Esophagus squamous epithelium (tissue), 5 donors: ENCODE measurements at places on chromosomes 16 and 17.

- DNase-seq, result no peak
Observed at GRCh38 chr17:29574732-29575510, 6.4 kb downstream of the TP53I13 start.

DNA sequence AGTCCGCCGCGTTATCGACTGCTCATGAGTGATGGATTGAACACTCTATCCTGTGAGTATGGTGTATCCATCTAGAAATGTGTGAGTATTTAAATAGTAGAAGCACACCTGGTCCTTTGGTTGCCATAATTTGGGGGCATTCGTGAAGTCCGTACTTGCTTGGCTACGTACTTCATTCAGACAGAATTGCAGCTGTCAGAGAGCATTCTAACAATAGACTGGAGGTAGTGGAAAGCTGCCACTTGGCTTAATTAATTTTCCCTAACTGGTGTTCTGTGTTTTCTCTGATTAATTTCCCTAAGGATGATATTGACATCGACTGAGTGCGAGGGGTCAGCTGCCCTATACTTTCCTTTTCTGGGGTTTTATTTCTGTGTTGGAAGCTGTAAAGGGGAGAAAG lies 14.1 kb downstream of the RPA1 start:
- no peak for DNase-seq

DNA sequence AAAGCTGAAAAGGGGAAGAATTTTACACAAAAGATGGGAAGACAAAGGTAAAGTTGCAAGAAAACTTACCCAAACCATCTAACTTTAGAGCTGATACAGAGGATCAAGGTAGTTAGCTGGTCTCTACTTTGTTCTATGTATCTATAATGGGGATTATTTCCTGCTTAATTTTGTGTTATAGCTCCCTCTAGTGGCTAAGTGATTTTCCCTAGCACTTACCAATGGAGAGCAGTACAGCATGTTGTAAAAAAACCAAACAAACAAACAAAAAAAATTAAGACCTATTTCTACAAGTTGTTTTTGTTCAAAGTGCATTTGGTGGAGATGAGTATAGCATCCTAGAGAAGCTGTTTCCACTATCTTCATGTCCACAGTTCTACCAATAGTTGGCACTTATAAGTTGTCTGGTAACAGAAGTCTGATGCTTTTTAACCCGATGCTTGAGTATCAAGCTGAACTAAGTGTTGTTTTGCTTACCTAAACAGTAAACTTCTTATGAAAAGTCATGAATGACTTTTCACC lies 7.5 kb downstream of the SRSF1 start:
- no peak for DNase-seq

DNA sequence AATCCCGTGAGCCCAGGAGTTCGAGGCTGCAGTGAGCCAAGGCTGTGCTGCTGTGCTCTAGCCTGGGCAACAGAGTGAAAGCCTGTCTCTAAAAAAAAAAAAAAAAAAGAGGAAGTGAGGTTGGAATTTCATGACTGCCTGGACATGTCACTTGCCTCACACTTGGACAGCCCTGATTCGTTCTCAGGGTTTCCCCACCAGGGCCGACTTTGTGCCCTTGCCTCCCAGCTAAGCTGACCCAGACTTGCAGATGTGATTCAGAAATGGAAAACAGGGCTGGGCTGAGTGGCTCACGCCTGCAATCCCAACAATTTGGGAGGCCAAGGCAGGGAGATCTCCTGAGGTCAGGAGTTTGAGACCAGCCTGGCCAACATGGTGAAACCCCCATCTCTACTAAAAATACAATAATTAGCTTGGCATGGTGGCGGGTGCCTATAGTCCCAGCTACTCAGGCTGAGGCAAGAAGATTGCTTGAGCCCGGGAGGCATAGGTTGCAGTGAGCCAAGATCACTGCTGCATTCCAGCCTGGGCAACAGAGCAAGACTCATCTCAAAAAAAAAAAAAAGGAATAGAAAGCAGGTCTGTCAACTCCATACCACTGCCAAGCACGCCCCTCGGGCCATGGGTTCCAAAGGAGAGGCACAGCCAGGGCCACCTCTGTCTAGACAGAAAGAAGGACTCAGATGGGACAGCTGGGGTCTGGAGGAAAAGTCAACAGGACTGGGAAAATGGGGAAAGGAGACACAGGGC lies 46.9 kb downstream of the SOCS1 start:
- DNase-seq, result no peak

DNA sequence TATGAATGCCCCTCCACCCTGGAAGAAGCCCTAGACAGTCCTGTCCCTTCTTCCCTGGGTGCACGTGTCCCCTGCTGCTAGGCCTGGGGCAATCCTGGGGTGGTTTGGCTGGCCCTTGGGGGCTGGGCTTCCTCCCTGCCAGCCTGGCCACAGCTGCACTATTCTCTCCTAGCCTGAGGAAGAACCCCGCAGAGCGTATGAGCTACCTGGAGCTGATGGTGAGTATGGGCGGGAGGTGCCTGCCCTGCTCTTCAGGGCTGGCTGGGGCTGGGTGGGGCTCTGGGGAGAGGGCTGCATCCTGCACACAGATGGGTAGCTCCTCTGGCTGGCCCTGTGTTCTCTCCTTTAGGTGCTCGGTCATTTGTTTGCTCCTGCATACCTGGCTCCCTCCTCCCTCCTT lies 28.8 kb downstream of the MAP2K3 start:
- no peak for DNase-seq

DNA sequence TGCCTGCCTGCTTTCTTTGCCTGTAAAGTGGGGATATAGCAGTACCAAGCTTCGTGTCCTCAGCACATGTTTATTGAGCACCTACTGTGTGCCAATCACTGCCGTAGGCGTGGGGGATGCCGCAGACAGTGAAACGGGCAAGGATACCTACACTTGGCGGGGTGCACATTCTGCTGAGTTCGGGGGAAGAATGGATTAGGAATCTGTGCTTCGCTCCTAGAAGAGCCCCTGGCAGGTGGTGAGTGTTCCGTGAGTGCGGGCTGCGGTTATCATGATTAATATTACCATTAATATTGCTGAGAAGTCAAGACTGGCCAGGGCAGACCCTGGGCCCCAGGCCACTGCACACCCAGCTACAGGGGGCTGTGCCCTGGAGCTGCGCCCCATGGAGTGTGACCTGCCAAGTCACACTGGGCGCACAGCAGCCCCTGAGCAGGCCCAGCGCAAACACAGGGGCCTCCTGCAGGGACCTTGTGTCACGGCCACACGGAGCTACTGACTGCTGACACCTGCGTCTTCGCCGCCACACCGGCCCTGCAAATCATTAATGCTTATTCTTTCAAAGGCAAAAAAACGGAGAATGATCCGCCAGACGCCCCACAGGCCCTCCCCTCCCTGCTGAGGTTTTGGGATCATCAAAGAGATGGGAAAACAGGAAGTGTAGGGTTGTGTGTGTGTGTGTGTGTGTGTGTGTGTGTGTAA lies 213.4 kb upstream of the GSE1 start:
- no peak for DNase-seq

DNA sequence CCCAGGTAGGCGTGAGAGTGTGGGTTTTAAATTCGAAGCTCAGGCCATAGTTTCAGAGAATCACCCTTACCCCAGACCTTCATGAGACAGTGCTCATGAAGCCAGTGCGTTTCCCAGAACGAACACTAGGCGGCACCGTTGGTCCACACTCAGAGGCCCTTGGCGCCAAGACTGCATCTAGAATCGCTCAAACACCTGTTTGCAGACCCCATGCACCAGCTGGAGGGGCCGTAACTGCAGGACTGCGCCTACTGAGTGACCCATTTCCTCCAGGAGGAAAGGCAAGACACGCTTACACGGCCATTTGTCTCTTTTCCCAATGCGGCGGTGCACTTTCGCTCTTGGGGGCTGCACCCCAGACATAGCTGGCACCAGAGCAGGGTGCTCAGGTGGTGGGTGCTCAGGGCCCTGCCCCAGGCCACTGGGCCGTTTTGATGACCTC lies 34.0 kb downstream of the ADGRG5 start:
- no peak for DNase-seq

- no peak for DNase-seq
Observed at GRCh38 chr16:12447556-12447955, 356.1 kb downstream of the CPPED1 start.

- no peak for DNase-seq
Observed at GRCh38 chr17:39193346-39193745, 4.1 kb downstream of the CACNB1 start.

DNA sequence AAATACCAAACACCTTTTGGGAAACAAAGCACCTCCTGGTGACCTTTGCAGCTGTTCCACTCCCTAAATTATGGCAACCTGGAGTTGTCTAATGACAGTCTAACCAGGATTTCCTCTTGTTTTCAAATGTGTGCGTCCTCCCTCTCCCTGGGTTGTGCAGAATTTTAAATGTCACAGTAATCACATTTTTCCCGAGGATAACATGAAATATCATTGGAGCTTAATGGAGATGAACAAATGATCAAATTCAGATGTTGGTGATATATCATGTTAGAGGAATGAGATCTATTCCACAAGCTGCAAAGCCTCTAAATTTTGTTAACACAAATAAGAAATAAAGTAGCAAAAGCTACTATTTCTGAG lies 86.9 kb upstream of the HLF start:
- DNase-seq, result no peak

GRCh38 chr16:6153901-6154300 lies 1056.3 kb upstream of the EEF2KMT start:
- DNase-seq, result no peak

- DNase-seq, result no peak
Observed at GRCh38 chr16:3904875-3905274, 24.4 kb upstream of the CREBBP start.

DNA sequence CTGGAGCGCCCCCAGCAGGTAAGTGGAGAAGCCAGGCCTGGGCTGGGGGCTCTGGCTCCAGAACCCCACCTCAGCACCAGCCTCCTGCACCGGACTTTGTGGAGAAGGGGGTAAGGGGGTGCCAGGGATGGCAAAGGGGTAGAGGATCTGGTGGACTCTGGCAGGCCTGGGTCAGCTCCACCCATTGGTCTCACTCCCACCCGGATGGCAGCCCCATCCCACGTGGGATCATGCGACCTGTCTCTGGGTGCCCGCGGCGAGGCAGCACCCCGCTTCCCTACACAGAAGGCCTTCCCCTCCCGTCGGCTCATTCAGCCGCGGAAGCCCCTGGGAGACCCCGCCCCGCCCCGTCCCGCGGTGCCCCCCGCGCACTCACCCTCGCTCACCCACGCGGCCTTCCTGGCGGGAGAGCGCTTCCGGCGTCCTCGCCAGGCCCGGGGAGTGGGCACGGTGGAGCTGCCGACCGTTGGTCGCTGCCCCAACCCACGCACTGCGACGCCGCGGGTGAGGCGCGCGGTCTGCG lies 498 bp upstream of the PLEKHG4 start:
- no peak for DNase-seq

DNA sequence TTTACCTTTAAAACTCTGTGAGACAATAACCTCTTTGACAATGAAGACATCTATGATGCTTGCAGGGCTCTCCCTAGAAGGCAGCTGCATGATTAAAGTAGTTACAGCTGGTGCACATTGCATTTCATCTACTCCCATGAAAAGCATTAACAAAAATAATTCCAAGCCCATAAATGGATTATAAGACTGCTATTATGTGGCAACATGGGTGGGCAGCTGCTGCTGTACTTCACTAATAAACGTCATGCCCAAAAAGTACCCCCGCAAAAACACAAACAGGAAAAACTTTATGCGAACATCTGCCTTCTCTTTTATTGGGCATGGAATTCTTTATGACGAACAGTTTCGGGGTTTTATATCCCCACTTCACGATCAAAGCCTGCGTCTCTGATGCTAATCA lies 224.9 kb downstream of the CA10 start:
- DNase-seq, result no peak

- no peak for DNase-seq
Observed at GRCh38 chr16:21169249-21169981, 10.9 kb downstream of the LDAF1 start.

GRCh38 chr17:66175892-66176291 lies 16.0 kb downstream of the CEP112 start:
- no peak for DNase-seq

GRCh38 chr17:29238133-29238850 lies 8.4 kb upstream of the CRYBA1 start:
- DNase-seq, result no peak

DNA sequence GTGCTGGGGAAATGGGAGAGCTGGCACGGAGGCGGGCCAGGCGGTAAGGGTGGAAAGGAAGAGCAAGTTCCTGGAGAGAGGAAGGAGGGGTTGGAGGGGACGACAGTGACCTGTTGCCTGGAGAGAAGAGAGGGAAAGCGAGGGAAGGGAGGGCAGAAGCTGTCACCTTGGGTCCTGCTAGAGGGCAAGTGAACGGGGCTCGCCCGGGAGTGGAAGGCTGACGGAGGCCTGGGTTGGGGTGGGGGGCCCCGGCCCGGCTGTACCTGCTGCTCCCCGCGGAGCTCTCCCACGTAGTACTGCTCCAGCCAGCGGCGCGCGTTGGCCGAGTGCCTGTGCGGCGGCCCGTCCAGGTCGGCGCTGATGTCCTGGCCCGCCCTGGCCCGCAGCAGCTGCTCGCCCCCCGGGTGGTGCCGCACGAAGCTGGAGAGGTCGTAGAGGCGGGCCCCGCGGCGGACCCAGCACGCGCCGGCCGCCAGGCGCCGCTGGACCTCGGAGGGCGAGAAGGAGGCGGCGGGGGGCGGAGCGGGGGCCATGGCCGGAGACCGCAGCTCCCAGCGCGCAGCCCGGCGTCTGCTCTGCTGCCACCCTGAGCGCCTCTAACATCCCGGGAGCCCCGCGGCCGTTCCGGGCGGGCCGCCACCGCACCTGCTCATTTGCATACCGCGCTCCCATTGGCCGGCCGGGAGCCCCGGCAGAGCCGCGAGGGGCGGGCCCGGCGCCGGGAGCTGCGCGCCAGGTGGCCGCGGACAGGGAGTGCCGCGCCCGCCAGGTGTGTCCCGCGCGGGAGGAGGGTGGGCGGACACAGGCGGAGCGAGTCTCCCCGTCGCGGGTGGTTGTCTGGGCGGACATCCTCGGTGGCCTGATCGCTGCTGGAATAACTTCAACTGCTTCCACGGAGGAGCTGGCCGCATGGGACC lies at the start of gene FA2H:
Gene FA2H, minus strand, starts transcription at position 598 of the 917 bp plus-strand sequence. Its CDS starts 65 bp downstream, at position 533.
- no peak for DNase-seq

- DNase-seq, result no peak
Observed at GRCh38 chr17:77312786-77313599, 172.2 kb downstream of the SEC14L1 start.

DNA sequence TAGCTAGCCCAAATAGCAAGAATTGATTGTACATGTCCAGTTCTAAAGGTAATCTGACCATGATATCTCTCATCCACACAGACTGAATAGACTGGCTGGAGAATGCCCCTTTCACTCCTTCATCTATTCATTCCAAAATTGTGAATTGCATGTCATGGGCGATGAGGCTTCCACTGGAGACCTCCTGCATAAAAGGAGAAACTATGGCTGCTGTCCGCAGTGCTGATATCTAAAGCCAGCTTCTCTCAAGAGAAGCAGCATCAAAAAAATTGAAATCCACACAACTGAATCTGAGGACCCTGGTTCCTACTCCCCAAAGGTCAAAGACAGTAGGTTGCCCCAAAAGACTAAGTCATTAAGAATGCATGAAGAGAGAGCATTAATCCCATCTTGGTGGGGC lies 7.9 kb upstream of the SCNN1G start:
- no peak for DNase-seq

DNA sequence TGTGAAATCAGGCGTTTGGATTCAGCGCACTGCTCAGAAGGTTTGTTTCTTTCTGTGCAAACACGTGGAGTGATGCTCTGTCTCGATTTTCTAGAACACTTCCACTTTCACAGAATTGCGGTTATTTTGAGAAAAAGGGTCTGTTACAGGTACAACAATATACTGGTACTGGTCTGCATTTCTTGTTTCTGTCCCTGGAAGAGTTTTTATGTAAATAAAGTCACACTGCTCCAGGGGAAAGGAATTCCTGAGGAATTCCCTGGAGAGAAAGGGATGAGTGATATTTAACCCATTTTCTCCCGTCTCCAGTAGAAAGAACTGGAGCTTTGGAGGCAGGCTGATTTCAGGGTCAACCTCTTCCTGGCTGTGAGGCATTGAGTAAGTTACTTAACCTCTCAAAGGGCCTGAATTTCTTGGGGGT lies 16.2 kb upstream of the RMI2 start:
- no peak for DNase-seq
